NCI-H1105 treated with DMSO at 0.1 percent for 48 hours (cell line): ENCODE measurements at places on chromosomes 7 and 10.

- DNase-seq = no peak
Observed at GRCh38 chr7:5671046-5671445, 110.4 kb downstream of the RNF216 start.

- DNase-seq = peak; percentile 46
Observed at GRCh38 chr10:95560278-95561176, 644 bp downstream of the SORBS1 start.

GRCh38 chr10:75487087-75487754 lies 55.8 kb downstream of the LRMDA start:
- no peak for DNase-seq

DNA sequence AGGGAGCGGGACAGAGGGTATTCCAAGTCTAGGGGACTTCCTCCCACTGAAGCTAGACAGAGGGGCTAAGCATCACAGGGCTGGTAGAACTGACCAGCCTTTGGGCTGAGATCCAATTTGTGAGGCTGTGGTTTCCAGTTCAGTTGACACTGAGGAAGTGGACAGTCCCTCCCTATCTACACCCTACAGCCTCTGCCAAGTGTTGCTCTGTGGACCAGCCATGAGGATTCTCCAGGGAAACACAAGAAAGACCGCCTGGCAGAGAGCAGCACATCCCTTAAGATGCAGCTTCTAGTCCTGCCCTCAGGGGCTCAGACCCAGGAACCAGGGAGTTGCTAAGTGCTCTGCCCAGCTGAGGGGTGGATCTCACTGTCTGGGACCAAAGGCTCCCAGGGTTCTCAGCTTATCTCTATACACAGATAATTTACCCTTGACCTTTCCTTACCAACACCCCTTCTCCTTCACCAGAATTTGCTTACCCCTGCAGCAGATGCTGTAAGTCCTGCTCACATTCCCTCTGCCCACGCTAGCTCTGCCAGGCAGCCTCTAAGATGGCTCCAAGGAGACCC lies 252.0 kb downstream of the SKIDA1 start:
- DNase-seq = no peak

- no peak for DNase-seq
Observed at GRCh38 chr7:155444746-155445145, 13.2 kb upstream of the EN2 start.

DNA sequence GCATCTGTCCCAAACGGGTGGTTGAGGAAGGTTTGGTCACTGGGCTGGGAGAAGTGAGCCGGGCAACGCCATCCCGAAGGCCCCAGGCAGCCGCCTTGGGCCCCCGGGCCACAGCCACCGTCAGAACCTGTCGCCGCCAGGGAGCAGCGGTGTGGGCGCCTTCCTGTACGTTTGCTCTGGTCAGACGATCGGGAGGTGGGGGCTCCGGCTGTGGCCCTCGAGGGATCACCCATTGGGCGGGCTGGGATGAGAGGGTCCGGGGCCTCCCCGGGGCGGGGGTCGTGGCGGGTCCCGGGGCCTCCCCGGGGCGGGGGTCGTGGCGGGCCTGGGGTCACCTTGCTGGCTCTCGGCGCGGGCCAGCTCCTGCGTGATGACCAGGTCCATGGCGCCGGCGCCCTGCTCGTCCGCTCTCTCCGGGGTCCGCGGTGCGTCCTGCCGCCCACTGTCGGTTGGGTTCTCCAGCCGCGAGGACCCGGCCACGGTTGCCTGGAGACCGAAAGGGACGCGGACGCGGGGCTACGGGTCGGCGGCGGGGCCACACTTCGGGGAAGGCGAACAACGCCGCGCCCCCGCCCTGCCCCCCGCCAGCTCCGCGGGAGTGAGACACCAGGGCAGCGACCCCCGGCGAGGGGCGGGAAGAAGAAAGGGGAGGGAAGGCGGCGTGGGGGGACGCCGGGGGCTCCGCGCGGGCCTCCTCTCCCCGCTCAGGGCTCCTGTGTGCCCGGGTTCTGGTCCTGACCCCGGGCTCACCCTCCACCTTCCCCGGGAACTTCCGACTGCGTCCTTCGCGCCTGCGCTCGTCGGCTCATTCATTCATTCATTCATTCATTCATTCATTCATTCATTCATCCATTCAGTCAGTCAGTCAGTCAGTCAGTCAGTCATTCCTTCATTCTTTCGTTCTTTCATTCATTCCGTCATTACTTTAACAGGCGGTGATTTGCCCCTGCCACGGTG lies at the start of gene CFAP46:
Gene CFAP46 (minus strand): TSS at position 470 of the 957 bp plus-strand sequence. CDS start 86 bp downstream, at position 384.
- DNase-seq = peak; percentile 46

DNA sequence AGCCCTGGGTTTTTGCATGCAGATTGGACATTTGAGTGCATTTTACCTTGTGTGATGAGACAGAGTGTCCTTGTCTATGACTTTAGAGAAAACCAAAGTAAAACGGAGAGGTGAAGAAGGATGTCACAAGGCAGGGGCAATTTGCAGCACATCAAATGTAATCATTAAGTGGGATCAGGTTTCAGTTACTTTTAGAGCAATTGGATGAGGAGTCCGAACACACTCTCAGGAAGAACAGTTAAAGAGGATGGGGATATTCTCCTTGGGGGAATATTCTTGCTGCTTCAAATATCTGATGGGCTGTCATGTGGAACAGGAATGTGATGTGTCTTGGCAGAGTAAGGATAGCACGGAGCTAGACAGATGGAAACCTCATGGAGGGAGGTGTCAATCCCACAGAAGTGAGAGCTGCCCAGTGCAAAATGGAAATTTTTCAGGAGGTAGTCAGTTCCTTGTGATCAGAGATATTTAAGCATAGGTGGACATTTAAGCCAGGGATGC lies 757 bp downstream of the RAB19 start:
- peak; percentile 40 for DNase-seq

GRCh38 chr10:119815671-119816070 lies 57.0 kb downstream of the MCMBP start:
- DNase-seq = no peak

DNA sequence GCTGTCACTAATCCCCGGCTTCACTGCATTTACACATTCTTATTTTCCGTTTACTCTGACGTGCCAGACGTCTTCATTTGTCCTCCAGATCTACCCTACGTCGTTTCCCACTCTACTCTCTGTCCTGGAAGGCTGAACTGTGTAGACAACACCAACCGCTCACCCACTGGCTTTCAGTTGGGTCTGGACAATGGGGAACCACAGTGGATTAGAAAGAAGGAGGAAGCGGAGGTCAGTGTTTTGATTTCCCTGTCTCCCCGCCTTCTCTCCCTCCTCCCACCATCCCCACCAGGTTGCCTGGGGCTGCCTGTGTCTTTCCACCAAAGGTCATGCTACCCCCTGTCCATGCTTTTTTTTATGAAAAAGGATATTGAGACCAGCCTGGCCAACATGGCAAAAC lies 14.0 kb upstream of the CTBP2 start:
- no peak for DNase-seq

- DNase-seq = no peak
Observed at GRCh38 chr10:60295028-60295937, 94.4 kb downstream of the ANK3 start.

GRCh38 chr10:11250304-11250703 lies 232.6 kb downstream of the CELF2 start:
- no peak for DNase-seq

- no peak for DNase-seq
Observed at GRCh38 chr10:121422096-121422495, 176.1 kb downstream of the FGFR2 start.

DNA sequence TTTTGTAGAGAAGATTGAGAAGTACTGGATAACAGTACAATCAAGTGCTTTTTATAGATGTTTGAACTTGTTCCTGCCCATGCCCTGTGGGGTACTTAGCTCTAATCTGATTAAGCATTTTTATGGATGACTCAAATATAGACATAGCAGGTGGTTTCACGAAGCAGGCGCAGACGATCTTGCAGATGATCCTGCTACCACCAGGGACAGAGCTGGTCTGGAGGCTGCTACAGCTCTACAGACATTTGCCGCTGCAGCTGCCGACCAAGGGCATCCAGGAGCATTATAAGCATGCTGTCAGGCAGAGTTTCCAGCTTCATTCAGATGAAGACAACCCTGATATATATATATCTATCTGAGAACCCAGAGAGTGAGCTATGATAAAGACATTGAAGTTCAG lies 650.4 kb downstream of the NXPH1 start:
- DNase-seq = no peak

GRCh38 chr7:147607157-147607800 lies 983.3 kb upstream of the C7orf33 start:
- DNase-seq = no peak

DNA sequence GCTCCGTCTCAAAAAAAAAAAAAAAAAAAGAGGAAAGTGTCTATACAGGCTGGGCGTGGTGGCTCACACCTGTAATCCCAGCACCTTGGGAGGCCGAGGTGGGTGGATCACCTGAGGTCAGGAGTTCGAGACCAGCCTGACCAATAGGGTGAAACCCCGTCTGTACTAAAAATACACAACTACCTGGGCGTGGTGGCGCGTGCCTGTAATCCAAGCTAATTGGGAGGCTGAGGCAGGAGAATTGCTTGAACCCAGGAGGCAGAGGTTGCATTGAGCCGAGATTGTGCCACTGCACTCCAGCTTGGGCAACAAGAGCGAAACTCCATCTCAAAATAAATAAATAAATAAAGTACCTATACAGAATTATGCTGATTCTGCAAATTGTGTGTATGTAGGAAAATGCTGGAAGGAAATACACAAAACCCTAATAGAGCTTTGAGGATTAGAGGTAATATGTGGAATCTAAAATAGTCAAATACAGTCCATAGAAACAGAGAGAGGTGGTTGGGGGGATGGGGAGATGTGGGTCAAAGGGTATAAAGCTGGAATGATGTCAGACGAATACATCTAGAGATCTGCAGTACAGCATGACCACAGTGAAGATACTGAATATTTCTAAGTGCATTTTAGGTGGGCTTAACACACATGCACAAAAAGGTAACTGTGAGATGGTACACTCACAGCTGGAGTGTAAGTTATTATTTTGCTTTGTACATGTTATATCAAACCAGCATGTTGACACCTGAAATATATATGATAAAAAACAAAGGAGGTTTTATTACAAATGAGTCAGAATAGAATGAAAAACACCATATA lies 174.5 kb upstream of the KLF14 start:
- DNase-seq = no peak

DNA sequence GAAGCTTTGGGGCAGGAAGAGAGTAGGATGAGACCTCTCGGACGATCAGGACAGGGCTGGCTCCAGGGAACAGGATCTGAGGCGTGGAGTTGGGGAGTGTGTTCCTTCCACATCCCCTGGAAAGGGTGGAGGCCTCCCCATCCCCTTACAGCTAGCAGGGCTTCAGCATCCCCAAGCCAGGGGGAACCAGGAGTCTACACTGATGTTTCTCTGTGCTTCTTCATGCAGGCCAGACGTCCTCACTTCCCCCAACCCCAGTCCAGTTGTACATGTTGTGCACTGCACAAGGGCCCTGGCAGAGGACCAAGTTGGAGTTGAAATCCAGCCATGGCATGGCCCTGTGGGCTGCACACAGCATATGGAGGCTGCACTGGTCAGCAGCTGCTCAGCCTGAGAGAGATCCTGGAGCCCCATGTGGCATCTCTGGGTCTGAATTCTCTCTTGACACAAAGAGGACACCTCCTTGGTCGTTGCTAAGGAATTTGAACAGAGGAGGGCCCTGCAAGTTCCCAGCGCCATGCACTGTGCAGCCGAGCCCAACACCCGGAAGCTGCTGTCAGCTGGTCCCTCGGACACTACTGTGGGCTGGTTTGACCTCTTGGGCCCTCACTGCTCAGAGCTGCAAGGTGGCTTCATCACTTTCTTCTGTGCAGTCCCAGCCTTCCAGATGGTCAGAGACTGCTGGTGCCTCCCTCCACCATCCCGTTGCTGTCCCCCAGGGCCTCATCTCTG lies 181.1 kb downstream of the DNAJB6 start:
- DNase-seq = no peak

DNA sequence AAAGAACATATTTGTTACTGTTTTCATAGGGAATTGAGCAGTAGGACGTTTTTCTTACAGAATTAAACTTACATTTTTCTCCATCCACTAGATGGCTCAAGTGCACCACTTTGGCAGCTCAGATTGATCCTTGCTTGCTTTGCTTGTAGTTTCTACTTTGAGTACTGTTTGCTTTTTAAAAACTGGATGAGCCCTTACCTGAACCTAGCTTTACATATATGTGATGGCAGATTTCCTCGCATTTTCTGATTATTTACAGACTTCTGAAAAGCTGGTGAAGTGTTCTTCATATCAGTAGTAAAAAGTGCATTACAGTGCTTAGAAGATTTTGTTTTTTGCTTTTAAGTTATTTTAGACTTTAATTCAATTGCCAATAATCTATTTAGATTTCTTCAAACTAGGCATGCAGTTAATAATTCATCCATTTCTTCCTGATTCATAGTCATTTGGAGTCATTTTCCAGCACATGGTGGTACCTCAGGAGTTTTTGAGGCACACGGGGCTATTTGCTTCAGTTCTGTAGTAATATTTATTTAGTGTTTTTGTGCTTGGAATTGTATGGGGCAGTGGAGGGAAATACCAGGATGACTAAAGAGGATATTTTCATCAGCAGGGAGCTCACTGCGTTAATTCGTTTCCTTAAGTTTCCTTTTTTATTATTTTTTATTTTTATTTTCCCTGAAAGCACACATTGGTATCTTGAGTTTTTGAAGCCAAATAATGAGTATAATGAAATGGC lies 57.3 kb downstream of the MAPK8 start:
- DNase-seq = peak; percentile 50

GRCh38 chr10:78397786-78398185 lies 364.1 kb downstream of the RPS24 start:
- no peak for DNase-seq

DNA sequence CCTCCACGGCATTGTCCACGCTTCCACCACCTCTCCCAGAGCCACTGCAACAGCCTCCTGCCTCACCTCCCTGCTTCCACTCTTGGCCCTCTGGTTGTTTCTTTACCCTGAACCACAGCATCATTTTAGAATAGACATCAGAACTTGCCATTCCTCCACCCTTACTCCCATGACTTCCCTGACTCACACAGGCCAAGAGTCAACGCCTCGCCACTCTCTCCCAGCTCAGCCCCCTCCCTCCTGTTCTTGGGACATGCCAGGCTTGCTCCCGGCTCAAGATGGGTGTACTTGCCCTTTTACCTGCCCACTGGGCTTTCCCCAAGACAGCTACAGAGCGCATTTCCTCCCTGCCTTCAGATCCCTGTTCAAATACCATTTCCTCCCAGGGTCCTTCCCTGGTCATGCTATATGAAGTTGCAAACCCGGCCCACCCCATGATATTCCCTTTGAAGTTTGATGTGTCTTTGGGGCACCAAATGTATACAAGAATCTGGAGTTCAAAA lies 429.1 kb downstream of the RPS24 start:
- DNase-seq = no peak
